ENCODE measurements at places on chromosomes 12 and 14.

DNA sequence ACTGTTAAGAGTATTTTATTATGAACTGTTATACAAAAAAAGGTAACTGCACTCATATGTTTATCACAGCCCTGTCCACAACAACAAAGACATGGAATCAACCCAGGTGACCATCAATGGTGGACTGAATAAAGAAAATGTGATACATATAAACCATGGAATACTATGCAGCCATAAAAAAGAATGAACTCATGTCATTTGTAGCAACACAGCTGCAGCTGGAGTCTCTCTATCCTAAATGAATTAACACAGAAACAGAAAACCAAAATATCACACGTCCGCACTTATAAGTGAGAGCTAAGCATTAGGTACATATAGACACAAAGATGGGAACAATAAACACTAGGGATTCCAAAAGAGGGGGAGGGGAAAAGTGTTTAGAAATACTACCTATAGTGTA, 95.8 kb downstream of the BCAT1 start:
- no peak for DNase-seq

- no peak for DNase-seq
Observed at GRCh38 chr14:69629225-69630127, 18.1 kb downstream of the SUSD6 start.

GRCh38 chr14:105475269-105476096, 862 bp downstream of the CRIP2 start:
- DNase-seq: peak; percentile 47

DNA sequence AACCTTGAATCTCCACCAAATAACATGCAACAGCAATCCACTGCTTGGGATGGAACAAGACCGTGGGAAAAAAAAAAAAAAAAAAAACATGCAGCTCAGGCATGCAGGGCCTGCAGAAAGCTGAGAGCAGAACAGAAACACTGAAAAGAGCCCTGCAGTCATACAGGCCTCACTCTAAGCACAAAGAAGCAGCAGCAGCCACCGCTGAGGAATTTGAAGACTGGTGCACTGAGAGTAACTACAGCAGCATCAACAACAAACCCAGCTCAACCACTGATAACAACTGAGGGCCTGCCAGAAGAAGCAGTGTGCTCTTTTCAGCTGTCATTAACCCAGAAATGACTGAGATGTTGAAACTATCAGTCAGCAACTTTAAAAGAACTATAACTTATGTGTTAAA, 354.7 kb upstream of the TMTC1 start:
- DNase-seq: peak; percentile 27

DNA sequence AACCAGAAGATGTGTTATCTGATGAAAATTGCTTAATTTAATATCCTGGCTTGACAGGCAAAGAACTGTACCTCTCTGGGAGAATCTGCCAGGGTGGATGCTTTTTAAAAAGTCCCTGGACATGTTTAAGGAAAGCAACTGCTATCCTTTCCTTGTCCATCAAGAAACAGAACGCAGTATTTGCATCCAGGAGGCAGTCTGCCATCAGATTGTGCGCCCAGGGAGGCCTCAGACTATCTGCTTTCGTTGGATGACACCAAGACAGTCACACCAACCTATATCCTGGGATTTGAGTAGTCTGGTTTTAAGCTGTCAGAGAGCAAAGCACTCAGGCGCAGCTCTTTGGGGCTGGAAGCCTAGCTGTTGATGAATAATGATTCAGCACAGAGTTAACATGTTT, 121.9 kb downstream of the TBX5 start:
- DNase-seq: no peak

GRCh38 chr14:33457021-33457420, 493.9 kb downstream of the EGLN3 start:
- no peak for DNase-seq

- DNase-seq: no peak
Observed at GRCh38 chr14:89773151-89773550, 181.4 kb downstream of the EFCAB11 start.

DNA sequence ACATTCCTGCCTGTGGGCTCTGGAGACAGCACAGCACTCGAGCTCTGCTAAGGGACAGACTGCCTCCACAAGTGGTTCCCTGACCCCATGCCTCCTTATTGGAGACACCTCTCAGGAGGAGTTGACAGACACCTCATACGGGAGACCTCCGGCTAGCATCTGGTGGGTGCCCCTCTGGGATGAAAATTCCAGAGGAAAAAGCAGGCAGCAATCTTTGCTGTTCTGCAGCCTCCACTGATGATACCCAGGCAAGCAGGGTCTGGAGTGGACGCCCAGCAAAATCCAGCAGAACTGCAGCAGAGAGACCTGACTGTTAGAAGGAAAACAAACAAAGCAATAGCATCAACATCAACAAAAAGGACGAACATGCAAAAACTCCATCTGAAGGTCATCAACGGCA, 639.4 kb downstream of the SLC16A7 start:
- DNase-seq: no peak

DNA sequence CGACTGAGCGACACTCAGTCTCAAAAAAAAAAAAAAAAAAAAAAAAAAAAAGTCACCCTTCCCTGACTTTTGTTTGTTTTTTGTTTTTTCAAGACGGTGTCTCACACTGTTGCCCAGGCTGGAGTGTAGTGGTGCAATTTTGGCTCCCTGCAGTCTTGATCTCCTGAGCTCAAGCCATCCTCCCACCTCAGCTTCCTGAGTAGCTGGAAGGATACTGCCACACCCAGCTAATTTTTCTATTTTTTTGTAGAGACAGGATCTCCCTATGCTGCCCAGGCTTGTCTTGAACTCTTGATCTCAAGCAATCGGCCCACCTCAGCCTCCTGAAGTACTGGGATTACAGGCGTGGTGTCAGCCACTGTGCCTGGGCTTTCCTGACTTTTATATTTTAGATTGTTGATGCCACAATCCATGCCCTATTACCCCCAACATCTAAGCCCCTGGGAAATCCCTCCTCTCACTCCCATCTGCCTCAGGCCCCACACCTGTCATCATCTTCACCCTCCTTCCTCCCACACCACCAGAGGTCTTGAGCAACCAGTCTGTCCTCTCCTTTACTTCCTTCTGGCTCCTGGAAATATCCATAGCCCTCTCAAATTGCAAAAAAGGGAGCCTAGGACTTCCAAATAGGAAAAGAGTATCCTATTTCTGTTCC, 7.8 kb downstream of the IKZF4 start:
- peak; percentile 68 for DNase-seq

DNA sequence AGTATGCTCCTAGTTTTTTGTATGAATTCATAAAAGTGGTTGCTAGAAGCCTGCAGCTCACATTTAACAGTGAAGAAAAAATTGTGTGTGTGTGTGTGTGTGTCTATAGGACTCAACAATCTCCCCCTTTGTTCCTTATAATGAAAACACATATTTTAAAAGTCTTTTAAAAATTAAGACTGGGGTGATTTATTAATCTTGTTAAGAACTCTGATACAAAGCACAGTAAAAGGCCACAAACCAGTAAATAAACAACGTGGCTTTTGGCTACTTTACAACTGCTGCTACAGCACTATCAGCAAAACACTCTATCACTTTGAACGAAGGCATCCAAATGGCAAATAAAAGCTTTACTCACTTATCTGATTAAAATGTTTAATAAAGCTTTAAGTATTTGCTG, 594 bp upstream of the VCPKMT start:
- no peak for DNase-seq

DNA sequence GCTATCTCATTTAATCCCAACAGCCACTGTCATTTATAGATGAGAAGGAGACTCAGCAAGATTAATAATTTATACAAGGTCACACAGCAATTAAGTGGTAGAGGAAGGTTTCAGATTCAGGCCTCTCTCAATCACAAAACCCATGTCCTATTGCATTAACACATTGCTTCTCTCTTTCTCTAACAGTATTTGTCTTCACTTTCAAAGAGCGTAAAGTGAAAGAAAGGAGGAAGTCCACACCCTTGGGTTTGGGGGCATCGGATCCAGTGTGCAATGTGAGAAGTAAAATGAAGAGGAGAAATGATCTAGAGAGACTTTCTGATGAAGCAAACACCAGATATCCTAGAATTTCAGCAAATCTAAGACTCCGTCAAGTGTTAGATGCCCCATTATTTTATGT, 7.0 kb upstream of the VRK1 start:
- no peak for DNase-seq

GRCh38 chr12:102031852-102032251, 29.9 kb downstream of the WASHC3 start:
- DNase-seq: no peak

DNA sequence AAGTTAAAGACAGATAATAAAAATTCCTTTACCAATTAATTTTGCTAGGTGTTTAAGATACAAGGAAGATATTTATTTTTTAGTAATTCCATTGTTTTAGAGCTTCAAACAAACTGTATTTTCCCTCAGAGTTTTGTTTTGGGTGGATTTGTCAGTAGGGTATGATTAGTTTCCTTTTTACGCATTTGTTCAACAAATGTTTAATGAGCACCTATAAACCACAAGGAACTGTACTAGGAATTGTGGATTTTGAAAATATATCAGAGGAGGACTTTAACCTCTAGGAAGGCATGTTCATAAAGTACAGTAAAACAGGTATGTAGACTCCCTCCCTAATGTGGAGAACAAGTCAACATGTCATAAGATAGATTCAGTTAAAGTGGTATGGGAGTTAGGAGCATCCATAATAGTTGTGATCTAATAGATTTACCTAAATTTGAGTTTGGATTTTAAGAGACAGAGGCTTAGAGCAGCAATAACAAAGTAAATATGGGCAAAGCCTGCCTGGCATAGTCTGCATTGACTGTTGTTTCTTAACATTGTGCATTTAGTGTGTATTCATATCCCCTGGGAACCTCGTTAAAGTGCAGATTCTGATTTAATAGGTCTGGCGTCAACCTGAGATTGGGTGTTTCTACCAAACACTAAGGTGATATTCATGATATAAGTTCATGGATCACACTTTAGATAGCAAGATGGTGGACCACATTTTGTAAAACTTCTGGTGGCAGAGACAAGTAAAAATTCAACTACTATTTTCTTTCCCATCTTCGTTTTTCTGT, 232.0 kb downstream of the ERC1 start:
- DNase-seq: no peak

GRCh38 chr14:59827401-59827800, 43.2 kb downstream of the RTN1 start:
- no peak for DNase-seq

DNA sequence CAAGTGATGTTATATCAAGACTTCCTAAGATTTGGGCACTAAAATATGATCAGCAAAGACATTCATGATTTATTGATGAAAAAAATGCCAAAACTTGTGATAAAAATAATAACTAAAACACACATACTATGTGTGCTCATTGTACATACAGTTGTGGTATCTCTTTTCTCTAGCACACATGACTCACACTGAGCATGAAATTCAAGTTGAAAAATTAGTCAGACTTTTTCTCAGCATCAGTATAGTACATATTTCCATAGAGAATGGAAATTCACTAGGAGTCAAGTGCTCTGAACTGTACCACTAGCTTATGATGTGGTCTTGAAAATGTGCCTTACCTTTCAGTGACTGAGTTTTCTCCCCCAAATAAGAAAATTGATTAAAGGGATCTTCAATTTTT, 471.8 kb upstream of the FLRT2 start:
- peak; percentile 33 for DNase-seq

- no peak for DNase-seq
Observed at GRCh38 chr14:34007902-34008301, 57.0 kb upstream of the EGLN3 start.

- DNase-seq: peak; percentile 27
Observed at GRCh38 chr12:27772328-27773049, 7.5 kb upstream of the KLHL42 start.

DNA sequence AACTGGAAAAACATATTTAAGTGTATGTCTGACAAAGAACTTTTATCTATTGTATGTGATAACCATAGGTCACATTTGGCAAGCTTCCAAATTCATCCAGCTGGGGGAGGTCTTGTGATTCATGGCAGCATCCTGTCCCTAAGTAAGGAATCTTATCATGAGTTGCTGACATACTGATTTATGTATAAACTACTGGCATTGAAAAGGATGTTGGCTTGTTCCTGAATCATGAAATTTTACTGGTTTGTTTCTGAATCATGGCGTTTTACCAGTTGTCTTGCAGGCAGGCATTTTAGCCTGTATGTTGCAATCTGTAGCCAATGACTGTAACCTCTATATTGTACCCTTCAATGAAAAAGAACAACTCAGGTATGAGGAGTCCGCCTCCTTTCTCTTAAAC, 244.8 kb downstream of the IPO8 start:
- peak; percentile 95 for DNase-seq

DNA sequence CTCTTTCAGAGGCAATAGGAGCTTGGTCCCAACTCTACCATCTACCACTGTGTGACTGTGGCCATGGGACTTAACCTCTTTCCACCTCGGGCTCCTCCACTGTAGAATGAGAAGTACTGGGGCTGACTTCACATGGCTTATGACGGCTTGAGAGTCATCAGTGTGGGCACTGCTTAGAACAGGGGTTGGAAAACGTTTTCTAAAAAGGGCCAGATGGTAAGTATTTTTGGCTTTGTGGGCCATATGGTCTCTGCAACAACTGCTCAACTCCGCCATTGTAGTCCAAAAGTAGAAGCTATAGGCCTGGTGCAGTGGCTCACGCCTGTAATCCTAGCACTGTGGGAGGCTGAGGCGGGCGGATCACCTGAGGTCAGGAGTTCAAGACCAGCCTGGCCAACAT, 69.2 kb upstream of the LTA4H start:
- DNase-seq: no peak

DNA sequence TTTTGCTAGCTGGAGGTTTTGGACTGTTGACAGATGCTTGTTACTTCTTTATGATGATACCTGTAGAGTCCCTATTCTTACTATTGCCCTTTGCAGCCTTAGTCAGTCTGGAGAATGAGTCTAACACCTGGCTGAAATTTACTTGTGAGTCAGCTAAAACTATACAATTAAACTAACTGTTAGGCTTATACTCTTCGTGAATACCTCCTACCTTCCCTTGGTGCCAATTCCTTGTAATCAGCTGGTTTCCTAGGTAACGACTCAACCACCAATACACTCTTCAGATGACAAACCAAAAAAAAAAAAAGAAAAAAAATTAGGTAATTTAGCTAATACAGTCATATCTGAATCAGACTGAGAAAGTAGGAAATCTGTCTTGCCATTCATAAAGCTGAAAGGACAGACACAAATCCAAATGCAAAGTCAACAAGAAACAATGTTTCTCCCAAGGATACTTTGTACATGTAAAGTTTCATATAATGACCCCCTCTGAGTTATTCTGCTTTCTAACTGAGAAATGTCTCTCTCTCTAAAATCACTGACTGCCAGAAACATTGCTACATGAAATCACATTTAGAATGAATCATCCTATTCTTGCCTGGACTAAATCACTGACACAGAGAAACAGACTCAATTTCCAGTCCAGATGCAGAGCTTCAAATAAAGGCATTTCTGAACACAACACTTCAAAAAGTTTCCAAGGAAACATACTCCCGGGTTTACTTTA, 56.5 kb upstream of the CDKL1 start:
- peak; percentile 80 for DNase-seq
